Cortex of kidney (tissue), 1 donor: ENCODE measurements at places on chromosomes 3 and 15.

DNA sequence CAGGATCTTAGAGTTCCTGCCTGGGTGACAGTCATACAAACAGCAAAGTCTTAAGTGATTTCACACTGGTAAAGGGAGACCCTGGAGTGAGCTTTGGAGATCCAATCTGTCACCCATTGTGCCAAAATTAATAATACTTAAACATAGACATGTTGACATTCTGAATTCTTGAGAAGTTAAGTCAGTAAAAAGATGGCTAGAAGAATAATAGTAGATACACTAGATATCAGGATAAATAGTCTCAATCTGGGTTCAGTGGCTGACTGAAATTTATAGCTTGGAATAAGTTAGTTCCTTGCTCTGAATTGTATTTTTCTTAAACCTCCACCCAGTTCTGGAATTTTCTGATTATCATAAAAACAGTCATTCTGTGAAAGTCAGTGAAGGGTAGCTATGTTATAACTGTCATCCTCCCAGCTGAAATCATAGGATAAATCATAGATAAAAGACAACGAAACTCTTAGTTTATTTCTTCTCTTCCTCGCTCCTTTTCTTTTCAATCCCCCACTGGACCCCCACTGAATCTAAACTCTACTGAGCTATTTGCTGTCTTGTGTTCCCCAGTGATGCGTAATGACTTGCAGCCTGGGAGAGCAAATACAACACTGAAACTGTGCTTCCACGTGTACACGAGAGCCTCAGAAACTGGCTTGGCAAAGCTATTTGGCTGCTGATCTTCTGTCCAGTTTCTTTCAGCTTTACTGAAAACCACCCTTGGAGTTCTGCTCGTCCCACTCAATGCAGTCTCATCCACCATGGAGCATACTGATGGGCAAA, 175.4 kb upstream of the TP63 start:
- DNase-seq, result no peak

GRCh38 chr3:128491941-128492670, 895 bp downstream of the GATA2 start:
- no peak for DNase-seq

GRCh38 chr3:125163739-125164601, 48.6 kb downstream of the SLC12A8 start:
- DNase-seq, result no peak

GRCh38 chr15:61050844-61051568, 178.1 kb downstream of the RORA start:
- DNase-seq, result no peak

DNA sequence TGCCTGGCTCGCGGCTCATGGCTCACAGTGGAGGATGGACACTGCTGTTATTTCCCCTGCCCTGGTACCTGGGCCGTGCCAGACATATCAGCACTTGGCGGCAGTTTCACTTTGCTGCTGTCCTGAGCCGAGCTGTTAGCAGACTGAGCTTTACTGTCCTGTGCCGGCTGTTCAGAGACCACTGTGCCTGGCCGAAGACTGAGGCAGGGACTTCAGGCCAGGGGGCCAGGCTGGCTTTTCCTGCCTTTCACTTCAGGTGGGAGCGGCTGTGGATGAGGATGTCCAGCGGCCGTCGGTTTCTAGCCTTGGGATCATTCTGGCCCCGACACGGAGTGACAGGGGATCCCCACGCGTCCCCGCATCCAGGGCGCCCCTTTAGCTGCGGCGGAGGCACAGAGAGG, 1.1 kb downstream of the ATP10A start:
- no peak for DNase-seq

DNA sequence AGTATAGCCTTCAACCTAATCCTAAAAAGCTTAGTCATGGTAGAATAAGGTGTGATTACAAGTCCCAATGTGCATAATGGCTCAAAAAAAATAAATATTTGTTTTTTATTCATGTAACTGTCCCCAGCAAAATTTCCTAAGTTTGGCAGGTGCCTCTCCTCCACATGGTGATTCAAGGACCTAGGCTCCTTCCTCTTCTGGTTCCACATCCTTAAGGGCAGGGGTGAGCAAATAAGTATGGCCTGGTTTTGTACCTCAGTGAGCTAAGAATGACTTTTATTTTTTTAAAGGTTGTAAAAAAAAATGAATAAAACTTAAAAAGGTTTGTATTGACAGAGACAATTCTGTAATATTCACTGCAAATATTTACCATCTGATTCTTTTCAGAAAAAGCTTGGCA, 343.5 kb upstream of the UBE2E2 start:
- DNase-seq, result no peak
